ENCODE measurements at places on chromosomes 3 and 15.

- no peak for DNase-seq
Measured at GRCh38 chr3:184016169-184016570, 1.5 kb downstream of the ABCC5 start.

GRCh38 chr3:196210673-196211556 lies at the start of gene ZDHHC19:
Gene ZDHHC19, minus strand, starts transcription at chr3:196211400. Its CDS starts 85 bp downstream, at chr3:196211315.
- DNase-seq = no peak

DNA sequence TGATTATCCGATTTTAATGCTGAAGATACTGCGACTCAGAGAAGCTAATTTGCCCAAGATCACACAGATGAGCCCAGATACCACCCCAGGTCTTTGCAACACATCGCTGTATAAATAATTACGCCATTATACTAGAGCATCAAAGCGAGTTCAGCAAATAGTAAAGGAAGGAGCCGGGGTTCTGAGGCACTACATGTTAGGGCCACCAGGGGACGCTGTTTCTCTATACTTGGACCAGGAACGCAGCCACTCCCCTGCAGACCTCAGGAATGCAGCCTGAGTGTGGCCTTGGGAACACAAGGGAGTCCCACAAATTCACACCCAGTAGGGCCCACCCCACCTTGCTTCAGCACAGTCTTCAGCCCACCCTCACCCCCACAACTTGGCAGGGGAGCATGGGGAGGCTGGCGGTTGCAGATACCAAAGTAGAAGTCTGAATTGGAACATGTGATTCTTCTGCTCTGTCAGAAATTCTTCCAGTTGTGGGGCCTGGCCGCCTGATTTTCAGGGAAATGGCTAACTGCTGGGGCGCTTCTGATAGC lies 57.8 kb upstream of the RYK start:
- no peak for DNase-seq

GRCh38 chr3:120762615-120763014 lies 20.1 kb downstream of the GTF2E1 start:
- DNase-seq = no peak

GRCh38 chr3:184636741-184637316 lies 75.0 kb downstream of the MAGEF1 start:
- DNase-seq = no peak
